ENCODE measurements at places on chromosomes 3 and 15.

DNA sequence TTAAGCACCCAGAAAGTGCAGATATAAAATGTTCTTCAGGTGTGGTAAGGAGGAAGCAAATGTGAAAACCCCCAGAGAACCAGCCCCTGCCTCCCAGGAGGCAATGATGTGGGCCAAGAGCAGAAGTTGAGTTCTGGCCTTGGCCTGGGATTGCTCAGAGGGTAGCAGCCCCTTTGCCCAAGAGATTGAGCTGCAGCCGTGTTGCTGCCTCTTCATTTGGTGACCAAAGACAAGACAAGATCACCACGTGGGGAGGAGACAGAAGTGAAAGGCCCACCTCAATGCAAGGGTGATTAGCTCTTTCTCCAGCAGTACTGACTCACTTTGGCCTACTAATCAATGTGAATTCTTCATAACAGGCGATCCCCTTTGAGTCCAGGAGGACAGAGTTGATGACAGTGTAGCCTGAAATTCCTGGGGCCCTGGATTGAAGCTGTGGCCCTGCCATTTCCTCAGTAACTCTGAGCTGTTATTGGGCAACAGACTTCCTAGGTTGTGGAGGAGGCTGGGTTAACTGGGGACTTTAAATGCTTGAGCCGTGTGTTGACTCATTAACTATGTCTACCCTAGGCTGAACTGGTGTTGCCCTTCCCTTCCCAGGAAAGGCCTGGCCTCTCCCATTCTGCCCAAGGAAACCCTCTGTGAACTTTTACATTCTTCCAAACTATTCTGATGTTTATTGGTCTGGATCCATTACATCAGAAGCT is 86.5 kb downstream of the ST6GAL1 start:
- no peak for DNase-seq

- no peak for DNase-seq
These were observed 405.5 kb upstream of the TPM1 start for GRCh38 chr15:62636823-62637573.

DNA sequence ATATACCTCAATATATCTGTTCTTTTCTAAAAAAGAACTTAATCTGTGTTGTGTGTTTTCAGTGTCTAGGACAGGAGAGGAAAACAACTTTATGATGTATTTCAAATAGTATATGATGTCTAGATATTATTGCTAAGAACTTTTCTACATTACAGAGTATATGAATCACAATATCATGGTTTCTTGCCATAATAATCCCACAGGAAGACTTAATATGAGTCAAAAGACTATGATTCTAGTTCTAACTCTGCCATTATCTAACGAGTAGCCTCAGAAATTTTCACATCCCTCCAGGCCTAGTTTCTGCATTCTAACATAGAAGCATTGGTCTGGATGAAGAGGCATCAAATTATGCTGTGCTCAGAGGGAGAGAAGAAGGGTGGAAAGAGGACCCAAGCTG is 107.7 kb upstream of the SPRED1 start:
- DNase-seq, result no peak

DNA sequence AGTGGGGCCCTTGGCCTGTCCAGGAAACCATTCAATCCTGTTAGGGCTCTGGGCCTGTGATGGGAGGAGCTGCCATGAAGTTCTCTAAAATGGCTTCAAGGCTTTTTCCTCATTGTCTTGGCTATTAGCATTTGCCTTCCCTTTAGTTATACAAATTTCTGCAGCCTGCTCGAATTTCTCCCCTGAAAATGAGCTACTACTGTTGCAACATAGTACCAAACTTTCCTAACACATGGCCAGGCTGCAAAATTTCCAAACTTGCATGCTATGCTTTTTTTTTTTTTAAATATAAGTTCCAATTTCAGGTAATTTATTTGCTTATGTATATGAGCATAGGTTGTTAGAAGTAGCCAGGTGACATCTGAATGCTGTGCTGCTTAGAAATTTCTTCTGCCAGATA is 560.8 kb upstream of the TBL1XR1 start:
- no peak for DNase-seq

GRCh38 chr15:88586401-88587162 is 34.6 kb upstream of the AEN start:
- DNase-seq, result no peak

- DNase-seq, result no peak
These were observed 6.0 kb downstream of the WNT5A start for GRCh38 chr3:55480911-55481743.

- DNase-seq, result no peak
These were observed 46.9 kb downstream of the ADCY5 start for GRCh38 chr3:123401836-123402530.

DNA sequence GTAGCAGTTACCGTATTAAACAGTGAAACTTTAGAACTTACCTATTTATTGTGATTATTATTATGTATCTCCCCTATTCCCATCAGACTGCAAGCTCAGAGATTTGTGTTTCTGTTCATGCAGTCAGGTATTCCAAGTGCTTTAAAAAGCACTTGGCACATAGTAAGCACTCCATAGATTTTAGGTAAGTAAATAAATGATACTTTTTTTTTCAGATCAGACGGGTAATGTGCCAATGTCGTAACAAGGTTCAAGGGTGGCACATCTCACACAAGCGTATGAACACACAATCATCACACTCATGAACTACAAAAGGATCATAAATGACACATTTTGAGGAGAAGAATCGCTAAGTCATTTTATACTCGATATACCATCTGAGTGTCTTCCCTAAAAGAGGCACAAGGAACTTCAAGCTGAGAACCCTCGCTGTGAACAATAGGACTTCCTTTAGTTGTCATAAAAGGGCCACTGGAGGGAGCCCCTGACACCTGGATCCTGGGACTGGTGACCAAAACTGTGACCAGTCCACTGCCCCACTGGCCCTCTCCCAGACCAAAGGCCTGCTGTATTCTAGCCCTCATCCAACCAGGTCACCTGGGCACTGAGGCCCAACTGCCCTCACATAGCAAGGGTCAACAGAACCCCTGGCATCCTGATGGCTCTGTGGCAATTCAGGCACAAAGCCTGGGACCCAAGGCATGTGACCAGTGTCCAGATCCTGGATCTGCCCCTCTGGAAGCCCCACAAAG is 32.1 kb downstream of the KIF9 start:
- DNase-seq, result no peak

GRCh38 chr15:57969355-57969754 is 96.2 kb downstream of the ALDH1A2 start:
- DNase-seq, result no peak

GRCh38 chr3:110974902-110975301 is 96.7 kb upstream of the NECTIN3 start:
- DNase-seq, result no peak

GRCh38 chr3:133479895-133480669 is 80.2 kb downstream of the BFSP2 start:
- DNase-seq, result no peak

- DNase-seq, result no peak
These were observed 61.0 kb upstream of the PYDC2 start for GRCh38 chr3:191399918-191400317.

DNA sequence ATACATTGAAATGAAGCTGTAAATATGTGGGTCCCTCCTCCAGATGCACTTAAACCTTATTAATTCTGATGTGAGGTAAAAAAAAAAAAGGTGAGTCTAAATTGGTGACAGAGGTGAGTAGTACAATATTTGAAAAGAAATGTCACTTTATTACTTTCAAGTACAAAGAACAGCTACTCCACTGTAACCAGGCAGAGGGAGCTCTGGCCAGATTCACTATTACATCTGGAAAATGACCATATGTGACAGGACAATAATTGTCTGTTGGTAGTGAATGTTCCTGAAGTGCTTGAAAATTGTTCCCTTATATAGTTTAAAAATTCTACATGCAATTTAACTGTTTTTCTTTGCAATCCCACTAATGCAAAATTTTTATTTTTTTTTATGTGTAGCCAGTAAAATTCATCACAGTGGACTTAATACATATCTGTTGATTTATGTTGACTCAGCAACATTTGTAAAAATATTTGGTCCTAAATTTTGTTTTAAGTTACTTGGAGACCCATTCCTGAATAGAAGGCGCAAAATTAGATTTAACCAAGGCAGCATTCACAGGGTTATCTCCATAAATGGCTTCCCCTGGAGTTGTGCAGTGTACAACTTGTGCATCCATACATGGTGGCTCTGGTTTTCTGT is 231.9 kb upstream of the TBC1D5 start:
- DNase-seq, result no peak

GRCh38 chr3:172115787-172116186 is 76.4 kb downstream of the FNDC3B start:
- no peak for DNase-seq

- DNase-seq, result no peak
These were observed 86.2 kb upstream of the LRTM1 start for GRCh38 chr3:55014081-55014480.

GRCh38 chr3:71583566-71584393 is at the start of gene FOXP1:
TSS of gene FOXP1 (minus strand) at chr3:71583728. CDS start at chr3:71198381, 385,347 bp downstream.
- no peak for DNase-seq

- no peak for DNase-seq
These were observed 167.6 kb upstream of the COL8A1 start for GRCh38 chr3:99470841-99471240.

DNA sequence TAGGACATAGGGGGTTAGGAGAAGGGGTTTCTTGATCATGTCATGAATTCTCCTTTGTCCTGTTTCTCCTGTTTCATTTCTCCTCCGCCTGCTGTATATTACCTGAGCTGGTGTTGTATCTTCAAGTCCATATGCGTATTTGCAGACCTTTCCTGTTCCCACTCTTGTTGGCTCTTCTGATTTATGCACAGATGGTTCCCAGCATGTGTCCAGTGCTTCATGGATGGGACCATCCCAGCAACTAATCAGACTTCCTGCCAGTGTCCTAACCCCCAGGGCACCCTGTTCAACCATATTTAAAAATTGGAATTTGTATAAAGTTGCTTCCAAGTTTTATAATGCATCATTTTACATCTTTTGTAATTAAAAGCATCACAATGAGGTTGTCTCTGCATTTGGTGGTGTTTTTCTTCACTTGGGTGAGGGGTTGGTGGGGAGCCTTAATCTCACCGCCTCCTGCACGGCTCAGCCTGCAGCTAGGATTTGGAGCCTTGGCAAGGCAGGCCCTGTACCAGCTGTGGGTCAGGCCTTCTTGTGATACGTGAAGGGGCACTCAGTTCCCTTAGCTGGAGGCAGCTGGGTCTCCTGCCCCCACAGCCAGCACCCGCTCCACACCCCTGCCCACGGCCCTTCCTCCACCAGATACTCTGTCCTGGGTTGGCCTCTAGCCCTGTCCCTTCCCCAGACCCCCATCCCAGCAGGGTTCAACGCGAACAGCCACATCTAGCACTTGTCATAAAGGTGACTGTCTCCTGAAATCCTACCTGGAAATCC is 72.0 kb upstream of the BLM start:
- no peak for DNase-seq

DNA sequence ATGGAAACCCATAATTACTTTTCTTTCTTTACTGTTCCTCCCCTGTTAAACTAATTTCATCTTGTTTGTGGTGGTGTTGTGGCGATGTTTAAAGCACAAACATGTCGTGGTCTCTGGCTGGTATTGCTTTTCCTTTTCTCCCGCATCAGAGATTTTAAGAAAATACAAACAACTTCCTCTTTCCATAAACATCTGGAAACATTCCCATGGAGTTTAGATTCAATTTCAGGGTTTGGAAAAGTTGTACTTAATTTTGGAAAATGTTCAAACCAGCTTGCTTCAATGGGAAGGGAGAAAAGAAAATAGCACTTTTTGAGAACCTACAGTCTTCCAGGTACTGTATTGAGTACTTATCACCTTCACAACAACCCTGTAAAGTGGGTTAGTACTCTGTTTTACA is 30.4 kb downstream of the STARD9 start:
- no peak for DNase-seq

- DNase-seq, result no peak
These were observed 54.9 kb downstream of the TGFBR2 start for GRCh38 chr3:30661098-30661873.

DNA sequence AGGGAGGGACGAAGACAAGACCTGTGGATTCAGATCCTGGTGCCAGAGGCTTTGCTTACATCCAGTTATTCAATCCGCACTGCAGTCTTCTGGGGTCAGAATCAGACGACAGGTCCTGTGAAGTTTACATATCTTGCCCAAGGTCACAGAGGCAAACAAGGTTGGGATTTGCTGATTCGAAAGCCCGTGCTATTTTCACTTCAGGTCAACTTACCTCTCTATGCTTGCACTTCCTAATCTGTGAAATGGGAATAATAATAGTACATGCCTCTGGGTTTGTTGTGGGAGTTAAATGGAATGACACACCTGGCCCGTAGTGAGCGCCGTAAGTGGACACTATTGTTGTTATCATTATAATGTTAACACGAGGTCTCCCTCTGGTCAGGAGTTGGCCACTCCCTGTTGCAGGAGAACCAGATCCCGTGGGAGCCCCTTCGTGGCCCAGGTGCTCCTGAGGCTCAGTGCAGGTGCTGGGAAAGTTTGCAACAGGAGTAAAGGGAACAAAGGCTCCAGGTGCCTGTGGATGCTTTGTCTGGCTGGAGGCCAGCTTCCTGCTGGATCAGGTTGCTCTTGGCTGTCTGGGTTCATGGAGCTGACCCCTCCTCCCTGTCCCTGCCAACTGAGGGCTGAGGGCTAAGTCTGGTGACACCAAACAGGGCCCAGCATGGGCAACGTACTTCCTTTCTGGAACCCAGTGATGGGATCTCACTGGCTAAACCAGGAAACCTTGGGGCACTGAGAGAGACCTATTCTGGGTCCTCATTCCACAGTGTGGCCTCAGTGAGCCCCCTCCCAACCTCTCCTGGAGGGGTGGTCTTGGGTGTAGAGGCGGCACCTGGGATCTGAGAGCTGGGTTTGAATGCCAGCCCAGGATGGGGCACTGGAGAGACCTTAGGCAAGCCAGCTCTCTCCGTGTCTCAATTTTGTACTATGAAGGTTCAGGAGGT is 40.1 kb upstream of the SEMA4B start:
- no peak for DNase-seq

- DNase-seq, result no peak
These were observed 22.5 kb downstream of the SLC6A6 start for GRCh38 chr3:14424711-14425580.

DNA sequence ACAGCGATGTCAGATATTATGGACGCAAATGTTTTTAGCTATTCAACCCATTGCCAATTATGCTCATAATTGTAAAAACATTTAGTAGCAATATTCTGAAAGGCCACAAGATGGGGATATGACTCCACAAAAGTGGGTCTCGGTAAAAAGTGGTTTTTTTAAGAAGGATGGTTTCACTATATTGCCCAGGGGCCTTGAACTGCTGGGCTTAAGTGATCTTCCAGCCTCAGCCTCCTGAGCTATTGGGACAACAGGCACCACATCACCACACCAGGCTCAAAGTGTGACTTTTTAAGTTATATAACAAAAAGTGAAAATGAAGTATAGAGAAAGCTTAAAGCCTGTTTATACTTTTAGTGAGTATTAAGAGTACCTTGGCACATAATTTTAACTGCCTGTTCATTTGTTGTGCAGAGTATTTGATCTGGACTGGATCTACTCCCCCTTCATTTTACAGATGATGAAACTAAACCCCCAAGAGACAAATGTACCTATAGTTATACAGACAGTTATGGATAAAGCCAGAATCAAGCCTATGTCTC is 9.4 kb downstream of the NAA50 start:
- peak; percentile 55 for DNase-seq

GRCh38 chr3:29275309-29275708 is 5.6 kb upstream of the RBMS3 start:
- no peak for DNase-seq

- no peak for DNase-seq
These were observed 61.1 kb upstream of the MLF1 start for GRCh38 chr3:158509891-158510290.

Data from smooth muscle cell of the brain vasculature (primary cell).